ENCODE measurements at places on chromosomes 12 and 14. TPM values are rescaled to one million over a fixed set of nuclear protein-coding genes. Genes with fewer than 3 reads are reported as not detected.

Gene B4GALNT3
- 1.5 TPM for total RNA-seq

Gene TAS2R46
- total RNA-seq: 5.7 TPM

Gene ATF1
- total RNA-seq: 17.9 TPM

Gene C1S
- total RNA-seq: 11.3 TPM

Gene NDUFB1
- 109 TPM for total RNA-seq

Gene OR4K17
- not detected for total RNA-seq

Gene TMEM132C
- total RNA-seq: 3.9 TPM

Gene PLA2G1B
- total RNA-seq: 1.2 TPM

Gene FLRT2
- 56.8 TPM for total RNA-seq

Gene POTEM
- not detected for total RNA-seq

Gene GALNT16
- 8.1 TPM for total RNA-seq

Gene SLIRP
- 44.3 TPM for total RNA-seq

Gene DHRS7
- 34.4 TPM for total RNA-seq

Gene PNN
- 34.7 TPM for total RNA-seq

Gene VRTN
- not detected for total RNA-seq

Gene VASH1
- 79.9 TPM for total RNA-seq

Gene LTBP2
- 1.5 TPM for total RNA-seq

Gene NKX2-1
- 0.49 TPM for total RNA-seq

Gene LLPH
- 7.1 TPM for total RNA-seq

Gene SCN8A
- total RNA-seq: 50.6 TPM

Gene LRRIQ1
- total RNA-seq: 5.9 TPM

Gene ALX1
- total RNA-seq: not detected

Gene KRT3
- not detected for total RNA-seq

Gene HRK
- total RNA-seq: 0.25 TPM

Gene CLBA1
- 14.0 TPM for total RNA-seq

Gene P2RX2
- not detected for total RNA-seq

Gene ZDHHC22
- 9.8 TPM for total RNA-seq

Gene SIRT4
- 3.9 TPM for total RNA-seq

Gene ARID2
- total RNA-seq: 40.1 TPM

Gene FAM181A
- 0.74 TPM for total RNA-seq

Gene KRT82
- total RNA-seq: not detected

Gene LRRK2
- 7.6 TPM for total RNA-seq

Gene DNAJC22
- under 0.01 TPM for total RNA-seq

Gene MANSC1
- 2.5 TPM for total RNA-seq

Gene SLC10A1
- total RNA-seq: not detected
